ENCODE measurements at places on chromosomes 11 and 22.

- no peak overlapping the region for H3K27ac ChIP-seq
- no peak for DNase-seq
- H3K4me1 ChIP-seq = no peaks in the 10 kb centered on the region
- H3K27me3 ChIP-seq = no peaks in the 10 kb centered on the region
- H3K36me3 ChIP-seq = no peaks in the 10 kb centered on the region
Measured at GRCh38 chr22:44870021-44870420, 117.6 kb downstream of the ARHGAP8 start.

DNA sequence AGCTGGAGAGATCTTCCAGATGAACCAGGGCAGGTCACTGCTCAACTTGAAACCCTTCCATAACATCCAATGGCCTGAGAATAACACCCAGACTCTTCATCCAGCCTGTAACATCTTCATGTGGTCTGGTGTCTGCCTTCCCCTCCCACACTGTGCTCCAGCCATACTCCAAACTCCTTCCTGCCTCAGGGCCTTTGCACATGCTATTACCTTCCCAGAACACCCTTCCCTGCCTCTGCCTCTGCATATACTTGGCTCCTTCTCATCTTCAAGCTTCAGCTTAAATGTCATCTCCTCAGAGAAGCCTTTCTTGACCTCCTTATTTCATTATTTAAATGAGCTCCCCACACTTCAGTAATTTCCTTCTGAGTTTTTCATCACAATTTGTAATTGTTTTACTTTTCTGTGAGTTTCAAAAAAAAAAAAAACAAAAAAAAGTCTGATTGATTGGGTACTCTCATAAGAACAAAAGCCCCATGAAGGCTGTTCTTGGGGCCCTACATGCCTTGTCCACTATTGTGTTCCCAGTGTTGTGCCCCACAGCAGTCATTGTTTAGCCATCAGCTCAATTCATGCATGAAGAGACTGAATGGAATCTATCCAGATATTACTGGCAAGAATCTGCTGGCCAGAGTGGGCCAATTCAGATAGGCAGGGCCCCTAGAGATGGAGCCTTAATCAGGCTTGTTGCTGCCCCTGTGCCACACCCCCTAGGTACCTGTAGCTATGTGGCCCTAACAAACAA is 22.1 kb downstream of the LMO1 start:
- no peaks in the 10 kb centered on the region for H3K27me3 ChIP-seq
- no peaks in the 10 kb centered on the region for H3K36me3 ChIP-seq
- no peak overlapping the region for H3K4me3 ChIP-seq
- no peak overlapping the region for H3K27ac ChIP-seq
- DNase-seq = no peak

DNA sequence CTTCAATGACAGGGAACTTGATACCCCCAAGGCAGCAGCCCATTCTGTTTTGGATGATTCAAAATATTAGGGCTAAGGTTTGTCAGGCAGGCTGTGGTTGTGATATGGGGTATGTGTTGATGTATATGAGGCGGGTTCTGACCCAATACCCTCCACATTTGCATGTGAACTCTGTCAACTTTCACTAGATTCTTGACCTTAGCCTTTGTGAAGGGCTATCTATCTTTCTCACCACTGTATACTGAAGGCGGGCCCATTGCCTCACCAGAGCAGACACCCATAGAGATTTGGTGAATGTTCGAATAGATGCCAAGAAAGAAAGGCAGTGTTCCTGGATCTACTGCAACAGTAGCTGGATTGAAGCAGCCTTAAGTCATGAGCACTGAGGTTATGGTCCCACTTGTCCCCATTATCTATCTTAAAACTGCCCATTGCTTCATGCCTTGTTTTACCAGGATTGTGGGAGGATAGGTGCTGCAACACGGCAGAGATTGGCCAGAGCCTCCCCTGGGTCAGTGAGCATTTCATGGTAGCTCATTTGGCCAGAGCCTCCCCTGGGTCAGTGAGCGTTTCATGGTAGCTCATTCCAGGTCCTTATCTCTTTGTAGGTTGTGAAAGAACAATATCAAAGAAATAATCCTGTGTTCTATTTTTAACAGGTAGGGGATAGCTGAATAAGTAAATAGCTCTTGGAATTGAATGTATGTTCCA is 399.6 kb downstream of the TMEM135 start:
- H3K36me3 ChIP-seq = no peaks in the 10 kb centered on the region
- no peaks in the 10 kb centered on the region for H3K27me3 ChIP-seq
- peaks cover 49% of the 10 kb centered on the region for H3K4me1 ChIP-seq
- no peak overlapping the region for H3K4me3 ChIP-seq
- DNase-seq = no peak

DNA sequence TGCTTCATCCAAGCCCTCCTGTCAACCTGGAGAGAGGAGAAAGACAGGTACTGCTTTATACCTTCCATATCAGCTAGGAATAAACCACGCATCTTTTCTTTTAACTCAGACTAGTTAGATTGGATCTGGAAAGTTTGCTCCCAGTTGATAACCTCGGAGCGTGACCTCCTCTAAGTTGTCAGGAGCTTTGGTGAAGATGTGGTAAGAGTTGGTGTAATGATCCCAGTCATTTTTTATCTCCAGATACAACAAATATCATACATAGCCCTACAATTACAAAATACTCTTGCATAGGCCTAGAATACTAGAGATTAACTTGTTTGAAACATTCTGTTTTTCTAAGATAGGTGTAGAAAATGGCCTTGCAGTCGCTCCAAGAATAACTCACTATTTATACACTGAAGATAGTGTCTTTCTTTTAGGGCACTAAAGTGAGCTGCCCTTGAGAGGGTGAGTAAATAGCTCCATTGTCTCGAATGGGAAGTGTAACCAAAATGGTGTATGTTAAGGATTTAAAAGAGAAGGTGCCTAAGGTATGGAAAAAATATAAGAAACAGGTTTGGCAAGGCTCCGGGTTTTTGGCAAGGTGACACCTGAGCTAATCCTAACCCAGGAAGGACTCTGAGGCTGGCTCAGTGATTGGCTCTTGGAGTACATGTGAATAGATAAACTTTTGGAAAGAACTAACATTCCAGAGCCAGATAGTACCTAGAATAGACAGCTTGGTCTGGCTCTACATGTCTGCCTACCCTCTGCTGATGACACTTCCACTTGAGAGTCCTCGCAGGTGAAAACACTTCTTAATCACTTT is 59.4 kb downstream of the GLYATL1 start:
- H3K4me3 ChIP-seq = no peak overlapping the region
- no peaks in the 10 kb centered on the region for H3K27me3 ChIP-seq
- H3K4me1 ChIP-seq = no peaks in the 10 kb centered on the region
- no peaks in the 10 kb centered on the region for H3K36me3 ChIP-seq

- H3K27me3 ChIP-seq = no peaks in the 10 kb centered on the region
- no peak overlapping the region for H3K4me3 ChIP-seq
- H3K4me1 ChIP-seq = no peaks in the 10 kb centered on the region
Measured at GRCh38 chr11:31863170-31863832, 52.2 kb upstream of the PAX6 start.

DNA sequence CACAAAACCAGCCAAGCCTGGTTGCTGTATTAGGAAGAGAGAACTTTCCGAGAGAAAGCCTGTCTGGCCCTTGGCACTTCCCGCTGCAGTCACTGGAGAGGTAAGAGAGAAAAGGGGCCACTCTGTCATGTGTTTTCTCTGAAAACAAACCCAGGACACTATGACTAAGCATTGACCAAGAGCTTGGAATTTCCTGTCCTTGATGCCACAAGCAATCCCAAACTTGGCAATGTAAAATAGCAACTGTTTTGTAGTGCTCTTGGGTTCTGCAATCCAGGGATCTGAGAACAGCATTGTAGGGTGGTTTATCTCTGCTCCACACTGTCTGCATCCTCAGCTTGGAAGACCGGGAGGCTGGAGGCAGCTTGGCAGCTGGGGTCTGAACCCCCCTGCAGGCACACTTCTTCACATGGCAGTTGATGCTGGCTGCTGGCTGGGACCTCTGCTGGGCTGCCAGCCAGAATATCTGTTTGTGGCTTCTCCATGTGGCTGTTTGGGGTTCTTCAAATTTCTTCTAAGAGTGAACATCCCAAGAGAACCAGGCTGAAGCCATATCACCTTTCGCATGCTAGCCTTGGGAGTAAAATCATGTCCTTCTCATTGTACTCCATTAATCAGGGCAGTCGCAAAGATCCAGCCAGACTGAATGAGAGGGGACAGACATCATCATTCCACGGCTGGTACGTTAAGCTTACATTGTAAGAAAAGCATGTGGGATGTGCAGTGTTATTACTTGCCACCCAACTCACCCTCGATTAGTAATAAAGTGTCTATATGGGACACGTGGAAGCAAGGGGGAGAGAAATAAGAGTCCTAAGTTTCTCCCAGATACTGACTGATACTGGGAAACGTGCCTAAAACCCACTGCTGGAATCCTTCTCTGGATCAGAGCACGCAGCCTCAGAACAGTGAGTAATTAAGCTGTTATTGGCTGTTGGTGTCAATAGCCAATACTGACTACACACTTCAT is 537.4 kb upstream of the B3GAT1 start:
- H3K27me3 ChIP-seq = no peaks in the 10 kb centered on the region
- no peak for DNase-seq
- H3K36me3 ChIP-seq = no peaks in the 10 kb centered on the region
- peak overlapping the region; percentile 95 for H3K27ac ChIP-seq
- H3K4me1 ChIP-seq = peaks cover 60% of the 10 kb centered on the region

- no peak overlapping the region for H3K27ac ChIP-seq
- H3K36me3 ChIP-seq = no peaks in the 10 kb centered on the region
- DNase-seq = no peak
- no peaks in the 10 kb centered on the region for H3K27me3 ChIP-seq
Measured at GRCh38 chr11:17923217-17923616, 89.6 kb downstream of the SERGEF start.

DNA sequence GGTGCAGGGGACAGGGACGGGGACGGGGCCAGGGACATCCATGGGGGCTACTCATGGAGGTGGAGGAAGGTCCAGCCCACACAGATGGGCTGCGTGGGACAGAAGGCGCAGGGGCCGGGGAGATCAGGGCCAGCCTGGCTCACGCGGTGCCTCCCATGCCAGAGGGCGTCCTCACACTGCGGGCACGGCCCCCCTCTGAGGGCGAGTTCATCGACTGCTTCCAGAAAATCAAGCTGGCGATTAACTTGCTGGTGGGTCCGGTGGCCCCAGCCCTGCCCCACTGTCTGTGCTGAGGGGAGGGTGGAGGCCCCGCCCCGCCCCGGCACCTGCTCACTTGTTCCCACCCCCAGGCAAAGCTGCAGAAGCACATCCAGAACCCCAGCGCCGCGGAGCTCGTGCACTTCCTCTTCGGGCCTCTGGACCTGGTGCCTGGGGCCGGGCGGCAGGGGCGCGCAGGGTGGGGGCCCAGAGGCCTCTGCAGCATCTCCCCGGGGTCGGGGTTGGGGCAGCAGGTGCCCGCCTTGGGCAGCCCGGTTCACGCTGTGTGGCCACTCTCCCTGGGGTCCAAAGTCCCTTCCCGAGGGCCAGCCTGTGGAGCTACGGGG is 15.8 kb downstream of the EPS8L2 start:
- no peaks in the 10 kb centered on the region for H3K36me3 ChIP-seq
- no peaks in the 10 kb centered on the region for H3K27me3 ChIP-seq
- peaks cover 36% of the 10 kb centered on the region for H3K4me1 ChIP-seq
- H3K27ac ChIP-seq = no peak overlapping the region
- peak; percentile 85 for DNase-seq

- H3K4me1 ChIP-seq = peaks cover under 1% of the 10 kb centered on the region
- no peak overlapping the region for H3K4me3 ChIP-seq
- no peaks in the 10 kb centered on the region for H3K36me3 ChIP-seq
Measured at GRCh38 chr22:33405194-33405593, 347.0 kb upstream of the SYN3 start.

Measured in Karpas-422 (cell line).